T-helper 9 cell (primary cell): ENCODE measurements at places on chromosomes 4 and X.

GRCh38 chr4:5753766-5754528, 42.9 kb downstream of the EVC start:
- no peak for DNase-seq

DNA sequence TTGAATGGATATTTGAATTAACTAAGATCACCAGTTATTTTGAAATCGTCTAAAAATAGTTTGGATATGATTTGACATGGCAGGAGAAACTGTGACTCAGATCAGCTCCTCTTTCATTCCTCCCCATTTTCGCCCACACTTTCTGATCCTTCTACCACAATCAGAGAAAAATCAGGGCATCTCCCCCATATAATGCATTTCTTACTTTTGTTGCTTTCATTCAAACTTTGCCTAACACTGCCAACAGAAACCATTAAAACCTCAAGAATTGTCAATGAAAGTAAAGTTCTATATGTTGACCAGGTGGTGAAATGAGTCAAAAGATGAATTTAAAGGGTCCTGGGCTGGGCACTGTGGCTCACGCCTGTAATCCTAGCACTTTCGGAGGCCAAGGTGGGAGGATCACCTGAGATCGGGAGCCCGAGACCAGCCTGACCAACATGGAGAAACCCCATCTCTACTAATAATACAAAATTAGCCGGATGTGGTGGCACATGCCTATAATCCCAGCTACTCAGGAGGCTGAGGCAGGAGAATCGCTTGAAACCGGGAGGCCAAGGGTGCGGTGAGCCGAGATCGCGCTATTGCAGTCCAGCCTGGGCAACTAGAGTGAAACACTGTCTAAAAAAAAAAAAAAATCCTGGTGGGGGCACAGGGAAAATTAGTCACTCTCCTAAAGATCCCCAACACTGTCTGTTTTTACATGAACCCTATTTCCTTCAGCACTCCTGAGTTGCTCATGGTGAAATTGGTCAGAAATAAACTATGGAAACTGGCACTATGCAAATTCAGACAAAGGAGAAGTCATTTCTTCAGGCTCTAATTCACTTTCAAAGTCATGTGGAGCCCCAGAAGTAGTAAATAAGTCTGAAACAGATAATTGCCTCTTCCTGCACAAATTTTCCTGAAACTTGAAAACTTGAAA, 122.8 kb upstream of the NOCT start:
- DNase-seq = no peak

DNA sequence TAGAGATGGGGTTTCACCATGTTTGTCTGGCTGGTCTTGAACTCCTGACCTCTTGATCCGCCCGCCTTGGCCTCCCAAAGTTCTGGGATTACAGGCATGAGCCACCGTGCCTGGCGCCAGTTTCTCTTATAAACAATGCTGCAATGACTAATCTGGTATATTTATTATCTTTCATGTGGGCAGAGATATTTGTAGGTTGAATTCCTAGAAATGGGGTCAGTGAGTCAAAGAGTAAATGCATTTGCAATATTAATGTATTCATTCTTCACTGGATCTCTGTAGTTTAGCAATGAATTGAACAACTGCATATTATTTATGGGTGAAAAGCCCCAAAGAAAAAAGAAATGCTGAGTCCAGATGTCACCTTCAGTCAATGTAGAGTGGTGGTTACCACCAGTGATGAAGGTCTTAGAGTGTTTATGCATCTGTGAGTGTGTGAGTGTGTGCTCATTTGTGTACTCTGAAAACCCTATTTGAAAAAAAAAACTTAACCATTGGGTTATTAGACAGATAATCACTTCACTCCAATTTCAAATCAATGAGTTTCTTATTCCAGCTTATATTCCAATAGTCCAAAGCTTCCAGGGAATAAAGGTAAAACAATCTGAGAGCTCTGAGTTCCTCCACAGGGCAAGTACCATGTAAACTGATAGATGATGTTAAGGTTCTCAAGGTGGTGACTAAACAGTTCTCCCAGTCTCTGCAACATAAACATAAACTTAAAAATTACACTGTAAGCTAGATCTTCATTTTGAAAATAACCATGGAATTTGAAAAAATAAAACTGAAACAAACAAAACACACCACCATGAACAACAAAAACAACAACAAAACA, 22.6 kb upstream of the CD38 start:
- DNase-seq = no peak

- DNase-seq = no peak
Observed at GRCh38 chr4:21901831-21902230, 46.7 kb downstream of the KCNIP4 start.

- DNase-seq = no peak
Observed at GRCh38 chrX:95716841-95717240, 967.8 kb upstream of the DIAPH2 start.

- no peak for DNase-seq
Observed at GRCh38 chrX:107700317-107700774, 72.0 kb downstream of the PRPS1 start.

DNA sequence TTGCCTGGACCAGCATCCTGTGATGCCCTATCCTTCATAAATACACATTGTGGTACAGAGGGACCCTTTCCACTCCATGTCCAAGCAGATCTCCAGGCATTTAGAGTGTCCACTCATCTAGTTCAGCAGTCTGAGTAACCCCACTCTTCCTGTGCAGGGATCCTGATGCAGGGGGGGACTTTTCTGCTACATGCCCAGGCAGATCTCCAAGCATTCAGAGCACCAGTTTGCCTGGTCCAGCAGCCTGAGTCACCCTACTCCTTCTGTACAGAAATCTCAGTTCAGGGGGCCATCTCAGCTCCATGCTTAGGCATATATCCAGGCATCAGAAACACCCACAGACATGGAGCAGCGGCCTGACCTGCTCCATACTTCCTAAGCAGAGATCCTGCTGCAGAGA, 1089.8 kb downstream of the FAT4 start:
- no peak for DNase-seq

DNA sequence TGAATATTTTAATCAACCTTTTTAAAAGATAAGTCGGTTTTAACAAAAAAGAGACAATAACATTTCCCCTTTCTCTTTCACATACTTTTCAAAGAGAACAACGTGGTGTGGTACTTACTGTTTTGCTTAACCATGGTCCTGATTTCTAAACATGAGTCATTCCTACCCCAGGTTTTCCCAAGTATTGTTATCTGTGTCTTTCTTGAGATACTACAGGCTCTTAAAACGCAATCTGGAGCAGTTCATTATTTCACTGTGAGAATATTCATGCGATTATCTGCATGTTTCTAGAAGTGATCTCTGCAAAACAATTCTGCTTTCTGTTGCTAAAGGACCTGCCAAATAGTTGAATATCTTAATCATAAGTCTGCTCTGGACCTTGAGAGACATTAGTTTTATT, 127.3 kb downstream of the TENM3 start:
- DNase-seq = no peak

GRCh38 chrX:154426916-154427770, 1.3 kb upstream of the ATP6AP1 start:
- DNase-seq = no peak

GRCh38 chr4:76745240-76745639, 152.7 kb downstream of the SOWAHB start:
- no peak for DNase-seq

DNA sequence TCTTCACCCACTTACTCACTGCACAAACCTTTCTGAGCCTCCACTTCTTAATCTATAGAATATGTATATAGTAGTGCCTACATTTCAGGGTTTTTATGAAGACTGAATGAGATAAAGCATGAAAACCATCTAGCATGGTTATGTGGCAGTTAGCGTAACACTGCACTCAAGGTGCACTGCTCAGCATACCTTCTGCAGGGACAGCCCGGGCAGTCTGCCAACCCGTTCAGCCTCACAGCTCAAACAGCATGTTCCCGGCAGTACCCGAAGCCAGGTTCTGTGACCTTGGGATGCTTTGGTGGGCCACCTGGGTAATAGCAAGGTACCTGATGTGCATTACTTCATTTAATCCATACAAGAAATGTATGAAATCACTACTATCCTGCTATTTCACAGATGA, 81.4 kb downstream of the DOCK11 start:
- DNase-seq = no peak

- no peak for DNase-seq
Observed at GRCh38 chrX:16628946-16629595, 20.9 kb upstream of the S100G start.

- no peak for DNase-seq
Observed at GRCh38 chr4:25513814-25514213, 136.8 kb downstream of the ANAPC4 start.
